ENCODE measurements at places on chromosomes 6 and 20.
A peak's percentile ranks its signal among the peaks of the same experiment; 100 is the strongest.

- no peak for DNase-seq
These were observed 102.3 kb upstream of the FOXP4 start for GRCh38 chr6:41443616-41444525.

GRCh38 chr6:78511009-78511408, 356.3 kb upstream of the IRAK1BP1 start:
- no peak for DNase-seq

GRCh38 chr6:119683031-119683430, 333.5 kb upstream of the MAN1A1 start:
- DNase-seq, result no peak

GRCh38 chr6:153790048-153790447, 249.0 kb upstream of the OPRM1 start:
- DNase-seq, result peak; percentile 34

DNA sequence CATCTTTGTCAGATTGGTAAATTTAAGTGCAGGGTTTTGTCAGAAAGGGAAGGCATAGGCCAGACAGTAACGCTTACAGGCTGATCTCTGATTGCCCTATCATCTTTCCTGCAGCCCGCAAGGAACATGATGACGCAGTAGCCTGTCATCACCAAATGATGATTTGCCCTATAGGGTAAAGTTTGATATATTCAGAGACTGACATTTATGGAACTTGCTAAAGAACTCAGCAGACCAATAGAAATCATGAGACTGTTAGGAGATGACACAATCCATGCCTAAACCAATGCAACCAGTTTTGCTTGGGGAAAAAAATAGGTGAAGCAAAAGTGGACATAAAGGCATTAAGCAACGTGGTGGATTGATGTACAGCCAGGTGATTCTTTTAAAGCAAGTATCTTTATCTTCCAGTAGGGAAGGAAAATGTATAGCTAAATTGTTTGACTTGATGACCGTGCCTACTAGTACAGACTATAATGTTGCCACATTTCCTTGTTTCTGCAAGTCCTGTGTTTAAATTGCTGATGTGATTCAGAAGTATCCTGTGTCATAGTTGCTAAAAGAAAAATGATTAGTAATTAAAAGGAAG, 2.4 kb downstream of the NUS1 start:
- no peak for DNase-seq

GRCh38 chr6:170505306-170505705, 47.8 kb downstream of the PSMB1 start:
- DNase-seq, result no peak

DNA sequence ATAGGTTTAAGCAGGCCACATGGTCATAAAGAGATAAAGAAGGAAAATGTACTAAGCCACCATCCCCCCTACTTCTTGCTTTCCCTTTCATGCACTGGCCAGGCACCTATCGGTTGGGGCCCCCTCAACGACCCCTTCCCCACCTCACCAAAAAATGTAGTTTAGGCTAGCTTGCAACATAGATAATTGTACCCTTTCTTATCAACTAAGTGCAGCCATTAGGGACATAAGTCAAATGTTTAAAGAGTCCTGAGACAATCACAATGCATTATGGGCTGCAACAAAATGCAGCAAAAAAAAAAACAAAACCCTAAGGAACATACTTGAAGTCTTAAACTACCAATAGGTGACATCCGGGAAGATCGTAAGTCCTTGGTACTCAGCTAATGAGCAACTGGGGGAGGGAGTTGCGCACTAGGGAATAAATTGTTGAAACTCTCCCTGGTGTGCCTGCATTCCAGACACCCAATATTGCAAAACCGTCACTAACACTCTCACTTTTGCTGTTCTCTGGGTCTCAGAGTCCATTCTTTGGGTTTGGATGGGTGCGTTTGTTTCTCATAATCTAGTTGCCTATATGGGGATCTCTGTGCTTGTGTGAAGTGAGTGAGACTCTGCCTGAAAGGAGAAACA, 12.4 kb upstream of the HLA-G start:
- DNase-seq, result no peak

GRCh38 chr6:116924245-116924644, 47.2 kb downstream of the RFX6 start:
- no peak for DNase-seq

DNA sequence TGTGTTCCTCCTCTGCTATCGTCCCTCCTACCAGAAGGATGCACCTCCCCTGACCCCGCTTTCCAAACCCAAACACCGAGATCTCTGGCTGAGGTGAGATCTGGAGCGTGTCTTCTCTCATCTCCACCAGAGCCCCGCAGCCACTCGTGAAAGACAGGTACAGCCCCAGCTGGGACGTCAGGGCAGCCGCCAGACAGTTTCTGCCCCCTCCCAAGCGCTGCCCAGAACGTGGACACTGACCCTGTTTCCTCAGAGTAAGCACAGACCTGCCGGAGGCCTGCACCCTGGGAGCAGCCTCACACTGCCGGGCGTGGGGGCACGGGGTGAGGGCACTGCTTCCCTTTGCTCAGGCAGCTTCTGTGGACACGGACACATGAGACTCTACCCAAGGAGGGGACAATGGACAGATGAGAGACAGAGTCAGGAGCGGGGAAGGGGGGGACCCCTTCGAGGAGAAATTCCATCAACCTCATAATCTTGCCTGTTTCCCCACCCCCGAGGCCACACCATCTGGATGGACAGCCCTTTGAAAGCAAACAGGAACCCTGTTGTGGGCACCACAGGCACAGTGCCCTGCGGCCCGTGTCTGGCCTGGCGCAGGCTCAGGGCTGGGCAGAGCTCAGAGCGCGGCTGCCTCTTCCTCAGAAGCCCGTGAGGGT, 210.6 kb downstream of the DLL1 start:
- no peak for DNase-seq

GRCh38 chr20:7003598-7003997, 236.1 kb downstream of the BMP2 start:
- DNase-seq, result no peak

GRCh38 chr6:72363844-72364740, 257.8 kb upstream of the KCNQ5 start:
- no peak for DNase-seq

DNA sequence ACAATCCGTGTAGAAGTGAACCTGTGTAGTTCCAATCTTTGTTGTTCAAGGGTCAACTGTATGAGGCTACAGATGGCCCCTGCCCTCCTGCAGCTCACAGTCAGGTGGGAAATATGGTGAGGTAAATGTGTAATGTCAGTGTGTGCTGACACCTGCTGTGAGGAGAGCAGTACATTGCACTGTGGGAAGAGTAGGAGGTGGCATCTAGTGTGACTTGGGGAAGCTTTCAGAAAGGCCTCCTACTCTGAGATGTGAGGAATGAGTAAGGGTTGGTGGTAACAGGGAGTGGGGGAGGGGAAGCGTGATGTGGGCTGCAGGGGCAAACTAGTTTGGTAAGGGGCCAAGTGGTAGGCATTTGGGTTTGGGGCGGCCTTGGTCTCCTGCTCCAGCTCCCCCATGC, 188.8 kb downstream of the FARS2 start:
- DNase-seq, result no peak
